ENCODE measurements at places on chromosomes 7 and 10.

DNA sequence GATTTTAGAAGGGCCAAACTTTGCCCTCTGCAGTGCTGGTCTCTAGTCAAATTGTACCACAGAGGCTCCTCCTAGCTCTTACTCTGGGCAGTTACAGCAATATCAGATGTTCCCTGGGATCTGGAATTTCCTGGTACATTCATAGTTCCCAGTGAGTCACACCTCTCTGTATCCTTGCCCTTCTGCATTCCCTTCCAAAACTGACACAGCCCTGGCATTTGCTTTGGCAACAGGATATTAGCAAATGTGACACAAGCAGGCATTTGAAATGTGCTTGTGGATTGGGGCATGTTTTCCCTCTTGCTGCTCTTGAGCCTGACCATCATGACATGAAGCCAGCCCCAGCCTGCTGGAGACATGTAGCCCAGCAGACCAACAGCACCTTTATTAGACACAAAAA, 284.7 kb upstream of the AKR1E2 start:
- DNase-seq = no peak

GRCh38 chr10:80949785-80950184, 412.1 kb downstream of the SH2D4B start:
- no peak for DNase-seq

- DNase-seq = no peak
Observed at GRCh38 chr7:81629702-81630101, 140.1 kb downstream of the HGF start.

- no peak for DNase-seq
Observed at GRCh38 chr7:30331338-30331737, 46.9 kb downstream of the ZNRF2 start.

DNA sequence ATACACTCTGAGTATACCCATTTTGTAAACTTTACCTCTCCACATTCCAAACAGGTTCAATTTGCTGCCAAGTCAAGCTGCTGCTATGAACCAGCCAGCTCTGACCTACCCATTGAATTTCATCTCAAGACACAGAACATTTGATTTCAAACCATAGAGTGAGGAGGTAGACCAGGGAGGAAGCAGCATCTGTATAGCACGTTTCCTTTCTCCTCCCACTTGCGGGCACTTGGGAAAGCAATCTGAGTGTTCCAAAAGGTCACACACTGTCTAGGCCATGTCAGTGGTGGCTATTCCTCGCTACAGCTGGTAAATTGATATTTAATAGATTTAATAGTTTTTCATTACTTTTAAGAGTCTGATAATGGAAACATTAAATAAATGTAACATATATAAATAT, 147.8 kb upstream of the EEPD1 start:
- no peak for DNase-seq

DNA sequence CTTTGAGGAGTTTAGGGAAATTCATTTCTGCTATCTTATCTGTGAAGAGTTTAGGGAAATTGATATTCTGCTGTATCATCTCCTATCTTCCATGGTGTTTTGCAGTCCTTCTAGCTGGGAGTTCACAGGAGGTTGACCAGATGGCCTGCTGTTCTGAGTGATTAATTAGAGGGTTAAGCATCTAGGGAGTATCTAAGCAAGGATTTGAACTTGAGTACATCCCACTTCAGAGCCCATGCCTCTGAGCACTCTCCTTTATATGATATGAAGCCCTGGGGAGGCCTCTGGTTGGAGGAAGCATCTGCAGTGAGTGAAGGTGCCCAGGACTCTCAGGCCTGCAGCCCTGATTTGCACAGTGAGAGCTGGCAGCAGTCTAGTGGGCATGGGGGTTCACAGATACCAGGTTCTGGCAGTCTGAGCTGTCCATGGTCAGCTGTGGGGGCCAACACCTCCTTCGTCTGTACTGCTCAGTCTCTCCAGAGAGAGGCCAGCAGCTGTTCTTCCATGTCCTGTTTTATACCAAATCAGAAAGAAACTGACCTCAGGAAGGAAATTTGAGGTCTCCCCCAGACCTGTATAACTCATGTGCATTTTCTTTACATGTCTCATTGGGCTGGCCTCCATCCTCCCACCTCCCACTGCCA, 156.9 kb downstream of the PLCE1 start:
- no peak for DNase-seq

DNA sequence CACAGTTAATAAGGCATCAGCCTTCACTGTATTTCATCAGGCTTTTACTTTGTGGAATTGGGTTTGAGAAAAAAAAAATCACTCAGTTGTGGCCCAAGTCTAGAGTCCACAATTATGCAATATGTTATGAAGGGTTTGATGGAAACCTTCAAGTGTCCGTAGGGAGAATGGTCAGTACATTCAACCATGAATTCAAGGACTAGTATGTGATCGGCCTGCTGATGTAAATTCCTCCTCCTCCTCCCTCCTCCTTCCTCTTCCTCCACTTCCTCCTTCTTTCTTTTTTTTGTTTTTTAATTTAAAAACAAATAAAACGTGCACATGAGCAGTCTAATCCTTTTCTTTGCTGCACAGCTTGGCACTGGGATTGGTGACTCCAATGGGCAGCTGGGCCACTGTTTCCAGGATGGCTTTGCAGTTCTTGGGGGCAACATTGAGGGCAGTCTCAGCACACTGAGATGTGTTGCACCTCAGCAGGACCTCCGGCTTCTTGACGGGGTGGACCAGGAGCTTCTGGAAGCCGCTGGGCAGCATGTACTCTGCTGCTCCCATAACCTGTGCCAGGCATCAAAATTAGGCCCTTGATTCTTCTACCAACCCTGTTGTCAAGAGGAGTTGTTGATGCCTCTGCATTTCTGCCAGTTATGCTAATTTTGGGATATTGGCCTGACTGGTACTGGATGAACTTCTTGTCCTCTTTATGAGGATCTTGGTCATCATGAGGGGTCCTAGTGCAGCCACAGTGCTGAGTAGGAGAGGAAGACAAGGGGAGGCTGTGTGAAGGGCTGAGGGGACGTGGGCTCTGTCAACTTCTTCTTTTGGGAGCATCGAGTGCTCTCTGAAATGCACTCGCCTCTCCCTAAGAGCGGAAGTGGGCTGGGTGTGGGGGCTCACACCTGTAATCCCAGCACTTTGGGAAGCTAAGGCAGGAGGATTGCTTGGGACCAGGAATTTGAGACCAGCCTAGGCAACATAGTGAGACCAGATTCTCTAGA, 9.3 kb upstream of the IL2RA start:
- no peak for DNase-seq

DNA sequence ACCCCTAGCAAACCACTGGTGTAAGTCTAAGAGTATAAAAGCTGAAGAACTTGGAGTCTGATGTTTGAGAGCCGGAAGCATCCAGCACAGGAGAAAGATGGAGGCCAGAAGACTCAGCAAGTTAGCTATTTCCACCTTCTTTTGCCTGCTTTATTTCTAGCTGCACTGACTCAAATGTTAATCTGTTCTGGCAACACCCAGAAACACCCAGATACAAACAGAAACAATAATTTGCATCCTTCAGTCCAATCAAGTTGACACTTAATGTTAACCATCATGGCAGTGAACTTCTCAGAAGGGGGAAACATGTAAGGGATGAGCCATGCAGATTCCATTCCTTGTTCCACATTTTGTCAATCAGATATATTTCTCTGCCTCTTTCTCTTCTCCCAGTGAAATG, 101.8 kb upstream of the FERD3L start:
- DNase-seq = no peak

- DNase-seq = no peak
Observed at GRCh38 chr10:132702601-132703418, 83.1 kb downstream of the NKX6-2 start.

DNA sequence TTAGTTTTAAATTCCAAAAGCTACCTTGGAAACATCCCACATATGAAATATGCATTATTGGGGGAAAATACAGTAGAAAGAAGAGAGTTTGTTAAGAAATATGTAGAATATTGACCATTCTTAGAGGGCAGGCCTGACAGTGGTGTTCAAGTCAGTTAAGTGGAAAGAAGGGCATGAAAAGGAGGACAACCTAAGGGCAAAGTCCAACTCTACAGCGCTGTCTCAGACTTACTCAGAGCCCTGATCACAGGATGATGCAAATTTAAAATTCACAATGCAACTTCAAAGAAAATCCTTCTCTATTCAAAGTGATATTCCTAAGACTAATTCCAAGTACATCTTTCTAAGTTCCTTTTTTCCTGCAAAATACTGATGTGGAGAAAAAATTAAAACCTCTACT, 139.1 kb upstream of the LRRTM3 start:
- no peak for DNase-seq

DNA sequence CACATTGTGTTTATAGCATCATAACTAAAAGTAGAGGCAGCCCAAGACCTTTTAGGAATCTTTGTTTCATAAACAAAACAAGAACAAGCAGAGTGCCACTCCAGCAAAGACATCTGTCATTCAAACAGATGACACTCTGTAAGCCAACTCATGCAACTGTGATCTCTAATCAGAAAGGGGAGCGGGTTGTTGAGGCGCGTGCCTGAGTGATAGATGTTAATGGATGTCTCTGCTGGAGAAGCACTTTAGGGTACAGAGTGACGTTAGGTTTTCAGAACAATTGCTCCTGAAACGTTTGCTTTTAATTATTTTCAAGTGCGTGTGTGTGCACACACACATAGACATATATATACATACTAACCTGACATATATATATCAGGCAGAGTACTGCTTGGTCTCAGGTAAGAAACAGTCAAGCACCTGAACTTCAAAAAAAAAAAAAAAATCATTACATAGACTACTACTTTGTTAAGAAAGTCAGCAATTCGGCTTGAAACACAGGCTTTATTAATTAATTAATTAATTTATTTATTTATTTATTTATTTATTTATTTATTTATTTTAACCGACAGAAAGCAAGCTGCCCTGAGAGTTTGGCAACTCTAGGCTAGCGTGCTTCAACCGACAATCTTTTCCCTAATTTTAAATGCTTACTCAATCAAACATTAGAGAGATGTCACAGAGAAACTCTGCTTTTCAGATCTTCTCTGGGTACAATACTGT, 109.1 kb downstream of the POU6F2 start:
- DNase-seq = no peak

DNA sequence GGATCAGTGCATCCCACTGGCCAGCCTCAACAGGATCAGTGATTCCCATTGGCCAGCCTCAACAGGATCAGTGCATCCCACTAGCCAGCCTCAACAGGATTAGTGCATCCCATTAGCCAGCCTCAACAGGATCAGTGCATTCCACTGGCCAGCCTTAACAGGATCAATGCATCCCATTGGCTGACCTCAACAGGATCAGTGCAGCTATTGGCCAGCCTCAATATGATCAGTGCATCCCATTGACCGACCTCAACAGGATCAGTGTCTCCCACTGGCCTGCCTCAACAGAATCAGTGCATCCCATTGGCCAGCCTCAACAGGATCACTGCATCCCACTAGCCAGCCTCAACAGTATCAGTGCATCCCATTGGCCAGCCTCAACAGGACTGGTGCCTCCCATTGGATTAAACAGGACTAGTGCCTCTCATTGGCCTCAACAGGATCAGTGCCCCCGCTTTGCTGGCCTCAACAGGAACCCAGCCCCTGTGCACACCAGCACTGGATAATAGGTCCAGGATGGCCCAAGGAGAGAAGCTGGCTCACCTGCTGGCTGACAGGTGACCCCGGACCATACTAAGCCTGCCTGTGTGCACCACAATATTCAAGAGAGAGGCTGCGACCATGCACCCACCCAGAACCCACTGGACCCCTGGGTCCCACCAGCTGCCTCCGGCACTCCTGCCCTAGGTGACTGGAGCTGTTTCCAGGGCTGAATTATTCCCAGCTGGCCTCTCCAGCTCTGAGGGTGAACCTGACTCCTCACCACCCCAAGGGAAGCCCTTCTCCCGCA, 59.9 kb downstream of the PDGFA start:
- DNase-seq = no peak

DNA sequence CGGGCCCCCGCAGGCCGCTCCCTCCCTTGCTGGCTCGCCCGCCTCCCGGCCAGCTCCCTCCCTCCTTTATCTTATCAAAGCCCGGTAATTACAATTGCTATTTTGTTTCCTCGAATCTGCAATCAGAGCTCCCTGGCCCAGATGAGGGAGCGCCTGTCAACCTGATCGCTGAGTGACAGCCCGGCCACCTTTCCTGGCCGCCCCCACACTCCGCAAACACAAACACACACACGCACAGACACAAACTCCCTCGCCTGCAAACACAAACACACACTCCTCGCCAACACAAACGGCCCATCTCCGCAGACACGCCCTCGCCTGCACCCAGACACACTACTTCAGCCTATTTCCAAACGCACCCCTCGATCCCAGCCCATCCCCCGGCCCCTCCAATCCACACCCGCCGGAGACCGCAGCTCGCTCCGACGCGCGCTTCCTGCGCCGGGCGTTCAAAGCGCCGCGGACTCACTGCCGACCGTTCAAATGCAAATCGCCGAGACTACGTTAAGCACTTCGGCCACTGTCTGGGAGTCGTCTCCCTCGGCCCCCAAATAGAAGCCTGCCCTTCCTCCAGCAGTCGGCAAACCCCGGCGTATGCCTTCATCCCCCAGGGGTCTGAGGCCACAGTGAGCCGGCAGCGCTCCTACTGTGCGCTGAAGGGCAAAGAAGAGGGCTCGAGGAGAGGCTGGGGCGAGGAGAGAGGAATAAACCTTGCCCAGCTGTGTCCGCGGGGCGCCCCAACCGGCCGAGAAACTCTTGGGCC, 3.0 kb upstream of the FGF8 start:
- DNase-seq = no peak

DNA sequence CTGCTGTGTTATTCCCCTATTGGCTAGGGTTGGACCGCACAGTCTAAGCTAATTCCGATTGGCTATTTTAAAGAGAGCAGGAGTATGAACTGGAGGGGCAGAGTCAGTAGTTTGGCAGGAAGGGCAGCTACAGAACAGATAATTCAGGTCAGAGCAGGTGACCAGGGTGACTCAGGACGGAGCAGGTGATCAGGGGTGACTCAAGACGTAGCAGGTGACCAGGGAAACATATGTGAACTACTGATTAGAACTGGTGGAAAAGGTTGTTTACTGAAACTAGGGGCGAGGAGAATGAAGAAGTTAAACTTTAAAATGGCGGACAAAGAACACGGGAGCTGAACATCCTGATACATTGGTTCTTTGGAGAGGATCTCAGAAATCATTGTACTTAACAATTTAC, 102.3 kb downstream of the CCDC7 start:
- no peak for DNase-seq

DNA sequence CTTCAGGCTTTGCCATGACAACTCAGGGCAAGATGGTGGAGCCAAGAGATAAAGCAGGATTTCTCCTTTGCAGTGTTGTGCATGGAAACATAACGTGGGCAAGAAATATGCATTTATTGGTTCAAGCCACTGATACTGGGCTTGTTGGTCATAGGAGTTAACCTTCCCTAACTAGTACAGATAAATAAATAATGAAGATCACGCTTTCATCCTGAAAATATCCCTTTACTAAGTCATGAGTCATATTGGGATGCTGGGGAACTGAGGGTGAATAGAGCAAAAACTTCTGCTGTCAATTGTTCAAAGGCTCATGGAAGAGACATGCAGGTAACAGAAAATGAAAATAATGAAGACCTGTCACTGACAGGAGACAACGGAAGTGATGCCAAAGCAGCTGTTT, 55.5 kb downstream of the TES start:
- no peak for DNase-seq

- DNase-seq = peak; percentile 16
Observed at GRCh38 chr10:97713339-97713825, at the start of gene MARVELD1. Gene MARVELD1, plus strand, starts transcription at chr10:97713730. Its CDS starts 147 bp downstream, at chr10:97713877.

Data from AML-193 (cell line).